T-helper 9 cell (primary cell): ENCODE measurements at places on chromosomes 4 and X.
A peak's percentile ranks its signal among the peaks of the same experiment; 100 is the strongest.

DNA sequence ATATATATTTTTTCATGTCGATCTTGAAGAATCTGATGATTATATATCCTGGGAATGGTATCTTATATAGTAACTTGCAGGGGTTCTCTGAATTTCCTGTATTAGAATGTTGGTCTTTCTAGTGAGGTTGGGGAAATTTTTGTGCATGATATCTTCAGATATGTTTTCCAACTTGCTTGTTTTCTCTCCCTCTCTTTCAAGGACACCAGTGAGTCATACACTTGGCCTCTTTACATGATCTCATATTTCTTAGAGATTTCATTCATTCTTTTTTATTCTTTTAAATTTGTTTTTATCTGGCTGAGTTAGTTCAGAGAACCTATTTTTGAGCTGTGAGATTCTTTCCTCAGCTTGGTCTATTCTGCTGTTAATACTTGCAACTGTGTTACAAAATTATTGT, 27.2 kb upstream of the C4orf17 start:
- no peak for DNase-seq

DNA sequence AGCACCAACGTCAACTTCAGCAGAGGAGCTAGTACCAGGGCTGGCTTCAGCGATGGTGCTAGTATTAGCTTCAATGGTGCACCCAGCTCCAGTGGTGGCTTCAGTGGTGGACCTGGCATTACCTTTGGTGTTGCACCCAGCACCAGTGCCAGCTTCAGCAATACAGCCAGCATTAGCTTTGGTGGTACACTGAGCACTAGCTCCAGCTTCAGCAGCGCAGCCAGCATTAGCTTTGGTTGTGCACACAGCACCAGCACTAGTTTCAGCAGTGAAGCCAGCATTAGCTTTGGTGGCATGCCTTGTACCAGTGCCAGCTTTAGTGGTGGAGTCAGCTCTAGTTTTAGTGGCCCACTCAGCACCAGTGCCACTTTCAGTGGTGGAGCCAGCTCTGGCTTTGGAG, 8.3 kb downstream of the TRO start:
- DNase-seq = no peak

DNA sequence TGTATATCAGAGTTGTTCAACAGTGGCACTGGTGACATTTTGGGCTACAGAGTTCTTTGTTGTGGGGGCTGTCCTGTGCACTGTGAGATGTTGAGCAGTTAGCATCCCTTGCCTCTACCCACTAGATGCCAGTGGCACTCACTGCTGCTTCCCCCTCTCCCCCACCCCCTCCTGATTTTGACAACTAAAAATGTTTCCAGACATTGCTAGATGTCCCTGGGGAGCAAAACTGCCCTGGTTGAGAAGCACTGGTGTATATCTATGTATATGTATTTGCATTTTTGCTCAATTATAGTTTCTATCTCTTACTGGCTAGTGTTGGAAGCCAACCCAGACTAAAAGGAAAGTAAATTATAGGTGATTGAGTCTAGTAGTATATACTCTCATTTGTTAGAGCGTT, 2.4 kb downstream of the TMEM131L start:
- no peak for DNase-seq

- DNase-seq = no peak
Observed at GRCh38 chr4:2402048-2402842, 16.2 kb downstream of the ZFYVE28 start.

DNA sequence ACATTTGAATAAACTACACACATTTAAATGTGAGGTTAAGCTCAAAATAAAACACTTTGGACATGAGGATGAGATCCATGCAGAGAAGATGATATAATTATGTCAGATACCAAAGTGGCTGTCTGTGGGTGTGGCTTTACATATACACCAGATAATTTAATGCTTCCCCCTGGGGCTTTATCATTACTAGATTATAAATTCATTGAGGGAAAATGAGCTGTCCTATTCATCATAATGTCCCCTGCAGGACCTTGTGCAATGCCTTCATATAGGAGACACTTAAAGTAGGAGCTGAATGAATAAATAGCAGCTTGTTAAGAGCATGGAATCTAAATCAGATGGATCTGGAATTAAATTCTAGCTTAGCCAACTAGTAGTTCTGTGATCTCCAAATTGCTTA, 49.7 kb downstream of the OTC start:
- DNase-seq = no peak

DNA sequence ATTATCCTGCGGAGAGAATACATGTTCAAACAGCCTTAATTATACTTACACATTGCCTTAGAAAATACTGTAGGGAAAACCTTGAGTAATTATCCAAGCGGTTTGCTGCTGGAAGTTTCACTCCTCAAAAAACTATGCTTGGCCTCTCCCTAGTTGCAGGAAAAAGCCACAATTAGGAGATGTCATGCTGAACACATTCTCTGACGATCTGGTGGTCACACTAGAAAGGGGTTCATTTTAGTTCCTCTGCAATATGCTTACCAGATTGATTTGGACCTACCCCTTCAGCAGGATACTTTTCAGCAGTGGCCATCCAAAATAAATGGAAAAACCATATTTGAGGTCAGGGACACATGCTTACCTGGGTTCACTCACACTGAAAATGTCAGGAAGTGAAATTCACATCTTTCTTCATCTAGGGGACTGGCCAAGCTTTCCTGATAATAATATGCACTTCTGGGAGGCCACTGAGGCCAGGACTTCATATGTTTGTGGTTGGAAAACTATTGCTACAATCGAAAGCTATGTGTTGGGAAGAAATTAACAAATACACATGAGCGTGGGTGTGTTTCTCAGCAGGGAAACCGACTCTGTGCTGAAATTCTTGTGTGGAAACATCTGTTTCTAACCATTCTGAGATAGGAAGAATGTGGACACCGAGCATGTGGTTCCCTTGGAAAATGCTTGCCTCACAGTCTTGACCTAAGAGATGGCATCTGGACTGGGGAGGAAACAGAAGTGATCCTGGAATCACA, 68.8 kb downstream of the ATXN3L start:
- no peak for DNase-seq

GRCh38 chr4:170849969-170850368, 760.2 kb upstream of the AADAT start:
- no peak for DNase-seq

- no peak for DNase-seq
Observed at GRCh38 chrX:20527558-20528011, 260.9 kb upstream of the RPS6KA3 start.

- no peak for DNase-seq
Observed at GRCh38 chr4:155426953-155427352, 50.2 kb upstream of the MAP9 start.

DNA sequence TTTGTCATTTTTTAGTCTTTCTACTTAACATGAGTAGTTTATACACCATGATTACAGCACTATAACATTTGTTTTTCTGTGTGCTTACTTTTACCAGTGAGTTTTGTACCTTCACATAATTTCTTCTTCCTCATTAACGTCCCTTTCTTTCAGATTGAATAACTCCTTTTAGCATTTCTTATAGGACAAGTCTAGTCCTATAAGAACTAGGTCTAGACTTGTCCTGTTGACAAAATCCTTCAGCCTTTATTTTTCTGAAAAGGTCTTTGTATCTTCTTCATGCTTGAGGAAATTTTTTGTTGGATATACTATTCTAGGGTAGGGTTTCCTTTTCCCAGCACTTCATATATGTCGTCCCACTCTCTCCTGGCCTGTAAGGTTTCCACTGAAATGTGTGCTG, 253.3 kb upstream of the ARHGAP24 start:
- DNase-seq = no peak

- DNase-seq = no peak
Observed at GRCh38 chr4:116020141-116020722, 906.8 kb upstream of the NDST4 start.

DNA sequence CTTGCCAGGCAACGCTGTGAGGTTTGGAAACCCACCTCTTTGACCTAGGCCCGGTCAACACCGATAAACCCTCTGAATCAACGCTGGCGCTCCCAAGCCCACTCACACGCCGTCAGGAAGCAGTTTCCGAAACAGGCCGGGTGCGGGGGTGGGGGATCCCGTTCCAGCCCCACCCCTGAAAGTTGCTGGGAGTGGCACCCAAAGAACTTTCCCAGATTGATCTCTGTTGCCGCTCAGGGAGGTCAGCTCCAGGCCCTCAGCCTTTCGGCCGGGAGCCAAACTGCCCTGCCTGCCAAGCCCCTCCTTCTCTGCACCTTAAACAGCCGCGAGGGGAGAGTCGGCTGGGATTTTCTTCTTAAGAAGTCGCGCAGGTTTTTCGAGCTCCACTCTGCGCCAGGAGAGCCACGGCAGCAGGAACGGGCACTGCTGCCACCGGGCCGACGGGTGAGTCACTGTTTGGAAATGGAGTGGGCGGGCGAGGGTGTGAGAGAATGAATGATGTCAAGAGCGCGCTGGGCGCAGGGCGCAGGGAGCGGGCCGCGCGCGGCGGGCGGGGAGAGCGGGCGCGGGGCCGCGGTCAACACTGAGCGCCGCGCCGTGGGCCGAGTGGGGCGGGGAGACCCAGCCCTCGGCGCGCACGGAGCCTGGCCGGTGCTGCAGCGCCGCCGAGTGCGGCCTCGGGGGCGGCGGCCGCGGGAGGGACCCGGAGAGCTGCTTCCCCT, at the start of gene SGMS2:
TSS of gene SGMS2 (plus strand) at position 583 of the 722 bp plus-strand sequence. CDS start 70,622 bp downstream, outside the sequence.
- DNase-seq = no peak

GRCh38 chr4:184101711-184102110, 116.0 kb downstream of the ENPP6 start:
- DNase-seq = no peak

DNA sequence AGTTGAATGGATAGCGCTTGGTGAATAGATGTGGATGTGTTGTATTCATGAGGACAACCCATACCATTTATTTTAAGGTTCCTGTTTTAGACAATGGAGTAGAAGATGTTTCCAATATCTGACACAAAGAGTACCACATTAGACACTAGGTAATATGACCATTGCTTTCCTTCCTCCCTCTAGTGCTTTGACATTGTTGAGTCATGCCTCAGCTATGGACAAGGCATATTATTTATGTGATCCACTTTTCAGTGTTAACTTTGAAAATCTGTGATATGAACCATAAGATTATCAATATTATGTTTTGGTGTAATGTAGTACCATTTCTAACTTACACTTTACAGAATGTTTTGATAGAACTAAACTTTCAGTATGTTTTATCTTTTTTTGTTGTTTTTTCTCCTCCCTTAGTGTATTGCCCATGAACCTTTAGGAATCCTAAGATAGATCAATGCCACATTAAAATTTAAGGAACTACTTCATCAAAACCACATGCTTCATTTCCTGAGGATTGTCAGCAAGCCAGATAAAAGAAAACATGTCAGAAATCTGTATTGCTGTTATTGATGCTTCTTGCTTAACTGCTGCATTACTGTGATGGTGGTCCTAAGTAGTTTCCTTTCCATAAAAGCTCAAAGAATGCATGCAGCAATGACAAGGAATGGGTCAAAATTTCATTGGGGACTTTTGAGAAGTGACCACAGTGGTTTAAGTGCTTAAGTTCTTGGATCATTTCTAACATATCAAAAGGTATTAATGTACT, 105.0 kb downstream of the PCDH7 start:
- DNase-seq = no peak

GRCh38 chr4:41939016-41939626, 3.9 kb downstream of the TMEM33 start:
- DNase-seq = no peak

GRCh38 chr4:146932116-146932515, 13.5 kb downstream of the TTC29 start:
- no peak for DNase-seq

DNA sequence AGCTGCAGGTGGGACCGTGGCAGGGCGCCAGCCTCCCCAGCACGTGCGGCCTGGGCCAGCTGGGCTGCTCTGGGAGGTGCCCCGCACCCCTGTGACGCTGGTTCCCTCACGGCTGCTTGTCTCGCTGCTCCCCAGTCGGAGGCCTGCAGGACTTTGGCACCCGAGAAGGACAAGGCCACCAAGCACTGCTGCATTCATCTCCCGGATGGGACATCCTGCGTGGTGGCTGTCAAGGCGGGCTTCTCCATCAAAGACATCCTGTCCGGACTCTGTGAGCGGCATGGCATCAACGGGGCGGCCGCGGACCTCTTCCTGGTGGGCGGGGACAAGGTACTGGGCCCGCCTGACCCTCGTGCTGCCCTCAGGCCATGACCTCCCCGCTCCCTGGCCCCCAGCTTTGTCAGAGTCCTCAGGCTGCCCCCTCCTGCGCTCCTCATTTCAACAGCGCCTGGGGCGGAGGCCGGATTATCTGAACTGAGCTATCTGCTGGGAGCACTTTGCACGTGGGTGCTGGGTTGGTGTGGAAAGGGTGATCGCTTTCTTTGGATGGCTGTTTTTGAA, 19.4 kb upstream of the HGFAC start:
- no peak for DNase-seq

DNA sequence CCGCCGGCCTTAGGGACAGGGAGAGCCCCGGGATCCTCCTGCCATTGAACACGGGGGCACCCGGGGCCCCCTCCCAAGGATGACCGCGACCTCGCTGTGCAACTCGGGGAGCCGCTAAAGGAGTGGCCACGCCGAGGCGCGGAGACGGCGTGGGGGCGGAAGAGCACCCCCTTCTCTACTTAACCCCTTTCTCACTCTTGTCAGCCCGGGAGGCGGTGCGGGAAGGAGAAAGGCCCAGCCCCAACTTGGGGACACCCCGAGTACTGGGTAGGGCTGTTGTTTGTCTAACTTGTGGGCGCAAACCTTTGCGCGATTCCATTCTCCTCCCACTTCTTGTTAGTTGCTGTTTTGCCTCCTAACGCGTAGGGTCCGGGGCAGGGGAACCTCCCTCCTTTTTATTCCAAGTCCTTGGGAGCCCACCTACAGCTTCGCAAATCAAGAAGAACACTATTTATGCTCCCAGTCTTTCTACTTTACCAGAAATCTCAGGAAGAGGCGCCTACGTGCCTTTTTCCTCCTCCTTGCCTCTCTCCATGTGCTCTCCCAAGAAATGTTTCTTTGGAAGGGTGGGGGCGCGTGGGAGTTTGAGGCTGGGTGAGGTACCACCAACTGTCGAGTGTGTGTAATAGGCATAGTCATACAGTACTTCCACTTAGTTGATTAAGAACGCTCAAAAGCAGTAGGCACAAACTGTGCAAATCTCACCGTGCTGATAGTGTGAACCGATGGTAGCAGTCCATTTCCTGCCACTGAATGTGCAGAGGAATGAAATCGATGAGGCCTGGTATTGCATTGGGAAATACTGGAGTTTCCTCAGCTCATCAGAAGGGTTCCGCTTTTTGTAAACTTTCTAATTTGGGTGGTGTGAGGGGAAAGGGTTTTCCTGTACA, 813 bp downstream of the DIAPH2 start:
- peak; percentile 15 for DNase-seq

GRCh38 chrX:136292656-136293055, 8.1 kb upstream of the ADGRG4 start:
- DNase-seq = no peak

DNA sequence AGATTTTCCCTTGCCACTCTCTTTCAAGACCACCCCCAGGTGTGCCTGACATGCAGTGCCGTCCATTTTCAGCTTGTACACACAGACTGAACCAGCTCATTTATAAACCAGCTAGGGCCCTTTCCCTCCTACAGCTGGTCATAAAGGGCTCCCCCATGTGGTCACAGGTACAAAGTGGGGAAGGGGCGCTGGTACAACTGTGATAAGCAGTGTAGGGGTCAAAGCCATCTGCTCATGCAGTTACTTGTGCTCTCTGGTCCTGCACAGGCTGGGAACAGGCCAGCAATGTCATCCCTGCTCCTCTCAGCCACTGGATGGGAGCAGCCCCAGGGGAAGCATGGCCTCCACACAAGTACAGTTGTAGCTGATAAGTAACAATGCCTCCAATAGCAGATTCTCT, 20.6 kb downstream of the GABRQ start:
- no peak for DNase-seq
